ENCODE measurements at places on chromosomes 5 and 9.
A peak's percentile ranks its signal among the peaks of the same experiment; 100 is the strongest.

DNA sequence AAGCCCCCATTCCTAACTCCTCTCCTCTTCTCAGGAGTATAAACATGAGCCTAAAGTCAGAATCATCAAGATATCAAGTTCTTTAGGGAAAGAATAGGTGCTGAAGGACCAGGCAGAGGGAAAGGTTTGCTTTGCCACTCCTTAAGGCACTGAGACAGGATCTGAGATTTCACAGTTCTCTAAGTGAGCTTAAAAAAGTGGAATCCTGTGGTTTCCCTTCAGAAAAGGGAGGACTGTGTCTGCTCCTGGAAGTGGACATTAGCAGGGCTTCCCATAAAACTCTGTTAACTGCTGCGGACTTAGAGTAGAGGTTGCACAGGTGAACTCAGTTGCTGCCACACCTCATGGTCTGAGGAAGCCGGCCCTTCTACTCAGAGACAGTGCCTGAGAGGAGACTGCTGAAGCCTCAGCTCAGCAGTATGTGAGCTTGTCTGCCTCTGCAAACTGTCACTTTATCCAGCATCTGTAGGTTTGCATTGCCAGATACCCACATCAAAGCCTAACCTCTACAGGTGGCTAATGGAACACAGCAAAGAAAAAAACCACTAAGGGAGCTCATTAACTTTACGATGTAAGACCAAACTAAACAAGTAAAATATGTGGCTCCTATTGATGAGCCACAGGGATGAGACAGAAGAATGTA is 42.9 kb downstream of the RIC1 start:
- DNase-seq: peak; percentile 31

- no peak for DNase-seq
Observed at GRCh38 chr9:75238311-75238976, 150.1 kb downstream of the OSTF1 start.

DNA sequence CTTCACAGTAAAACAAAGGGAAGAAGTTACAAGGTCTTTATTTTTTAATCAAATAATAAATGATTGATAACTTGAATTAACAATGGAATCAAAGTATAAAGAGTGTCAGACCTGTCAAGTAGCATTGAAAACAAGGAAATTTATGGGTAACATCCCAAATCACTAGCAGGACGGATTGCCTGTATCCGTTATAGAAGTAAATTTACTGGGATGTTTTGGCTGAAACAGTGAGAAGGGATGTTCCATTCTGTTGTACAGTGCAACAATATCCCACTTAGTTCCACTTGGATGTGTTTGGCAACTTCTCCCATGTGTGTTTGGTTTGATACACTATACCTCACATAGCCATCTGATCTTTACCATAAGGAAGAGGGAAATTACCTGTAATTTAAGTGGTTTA is 421.0 kb upstream of the CHD1 start:
- no peak for DNase-seq

GRCh38 chr9:38437193-38437823 is 13.1 kb upstream of the IGFBPL1 start:
- no peak for DNase-seq

DNA sequence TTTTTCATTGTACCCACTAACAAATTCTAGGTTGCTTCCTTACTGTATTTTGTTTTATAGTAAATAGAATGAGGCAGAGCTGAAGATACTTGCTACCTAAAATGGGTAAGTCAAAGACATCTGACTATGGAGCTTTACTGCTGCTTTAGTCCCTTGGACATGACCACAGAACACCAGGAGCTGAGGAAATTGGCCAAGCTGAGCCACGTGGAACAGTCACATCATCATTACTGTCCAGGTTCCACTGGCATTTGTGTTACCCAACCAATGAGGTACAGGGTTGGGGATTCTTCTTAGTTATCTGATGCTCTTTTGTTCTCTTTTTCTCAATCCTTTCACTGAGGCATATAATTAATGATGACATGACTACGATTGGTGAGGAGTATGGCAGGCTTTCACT is 47.1 kb downstream of the SSBP2 start:
- no peak for DNase-seq

DNA sequence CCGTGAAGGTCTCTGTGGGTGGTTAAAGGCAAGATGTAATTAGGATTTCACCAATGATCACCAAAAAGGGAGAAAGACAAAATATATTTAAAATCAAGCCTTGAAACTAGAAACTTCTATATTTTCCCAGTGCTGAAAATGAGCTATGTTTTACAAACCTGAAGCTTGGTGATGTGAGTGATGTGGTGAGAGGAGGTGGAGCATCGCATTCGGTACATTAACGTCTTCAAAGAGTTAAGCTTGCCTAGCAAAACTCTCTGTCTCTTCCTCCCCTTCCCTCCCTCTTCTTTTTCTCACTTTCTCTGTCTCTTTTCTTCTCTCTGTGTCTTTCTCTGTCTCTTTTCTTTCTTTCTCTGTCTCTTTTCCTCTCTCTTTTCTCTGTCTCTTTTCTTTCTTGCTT is 347.3 kb upstream of the IRX2 start:
- no peak for DNase-seq

GRCh38 chr5:24899180-24899579 is 254.4 kb upstream of the CDH10 start:
- no peak for DNase-seq

DNA sequence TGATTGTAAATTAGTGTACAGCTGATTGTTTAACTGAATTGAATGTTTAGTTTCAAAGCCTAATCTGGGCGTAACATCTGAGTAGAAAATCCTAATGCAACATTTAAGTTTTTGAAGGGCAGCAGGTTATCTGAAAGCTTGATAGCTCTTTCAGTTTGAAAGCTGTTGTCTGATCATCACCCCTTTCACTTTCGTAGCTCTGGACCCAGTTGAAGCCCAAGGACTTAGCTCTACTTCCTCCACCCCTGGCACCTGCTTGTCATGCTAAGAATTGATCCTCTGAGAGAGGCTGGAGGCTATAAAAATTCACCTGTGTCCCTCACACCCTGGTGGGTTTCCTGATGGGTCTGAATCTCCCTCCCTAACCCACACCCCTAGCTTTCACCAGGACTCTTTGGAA is 86.0 kb downstream of the ZFAND5 start:
- no peak for DNase-seq

- peak; percentile 53 for DNase-seq
Observed at GRCh38 chr9:114592356-114592755, 4.8 kb downstream of the ATP6V1G1 start.

GRCh38 chr5:93359960-93360305 is 221.1 kb downstream of the NR2F1-AS1 start:
- DNase-seq: no peak

GRCh38 chr5:56700711-56701110 is 114.6 kb upstream of the MAP3K1 start:
- DNase-seq: no peak

DNA sequence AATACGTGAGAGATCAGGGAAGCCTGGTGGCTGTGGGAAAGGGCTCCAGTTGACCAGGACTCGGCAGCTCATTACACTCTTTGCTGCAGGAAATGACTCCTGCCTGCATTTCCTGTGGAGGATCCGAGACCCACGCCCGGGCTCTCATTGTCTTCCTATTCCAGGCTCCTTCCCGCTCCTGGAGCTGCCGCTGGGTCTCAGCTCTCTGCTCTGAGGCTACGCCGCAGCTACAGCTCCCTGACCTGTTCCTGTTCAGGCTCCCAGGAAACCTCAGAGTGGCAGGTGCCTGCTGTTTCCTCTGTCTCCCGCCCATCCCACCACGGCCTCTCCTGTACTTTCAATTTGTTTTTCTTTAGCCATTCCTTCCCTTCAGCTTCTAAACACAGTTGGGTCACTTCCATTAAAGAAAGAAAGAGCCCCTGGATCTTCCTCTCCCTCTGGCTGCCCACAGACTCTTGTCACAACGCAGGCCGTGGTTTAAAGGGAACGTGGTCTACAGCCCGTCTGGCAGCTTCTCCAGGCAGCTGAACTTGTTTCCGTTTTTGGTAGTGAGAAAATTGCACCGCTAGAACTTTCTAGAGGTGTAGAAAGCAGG is 71.5 kb downstream of the IL6ST start:
- DNase-seq: peak; percentile 25

- DNase-seq: no peak
Observed at GRCh38 chr5:122858451-122858850, 13.0 kb downstream of the SNX24 start.

GRCh38 chr5:76199336-76200318 is 116.4 kb downstream of the SV2C start:
- no peak for DNase-seq

DNA sequence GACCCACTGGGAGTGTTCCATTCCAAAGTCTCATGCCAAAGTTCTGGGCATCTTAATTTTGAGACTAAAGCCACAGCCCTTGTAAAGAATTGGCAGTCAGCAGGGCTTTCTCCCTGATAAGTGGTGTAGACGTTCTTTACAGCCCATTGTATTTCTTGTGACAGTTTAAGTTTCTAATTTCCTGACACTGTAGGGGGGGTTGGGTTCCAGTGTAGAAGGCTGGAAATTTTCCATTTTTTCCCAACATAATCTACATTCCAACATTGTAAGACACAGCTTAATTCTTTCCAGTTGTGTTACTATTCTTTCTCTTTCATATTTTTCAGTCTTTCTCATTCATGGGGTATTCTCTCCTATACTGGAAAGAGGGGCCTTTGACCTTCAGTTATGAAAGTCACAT is 121.1 kb downstream of the FBXL7 start:
- DNase-seq: no peak

GRCh38 chr5:8098081-8098480 is 229.1 kb downstream of the MTRR start:
- no peak for DNase-seq

Data from naive thymus-derived CD8-positive, alpha-beta T cell (primary cell).